ENCODE measurements at places on chromosomes 16 and 17. TPM values are rescaled to one million over a fixed set of nuclear protein-coding genes. Genes with fewer than 3 reads are reported as not detected.

SMIM5 gene
- 13.6 TPM for total RNA-seq

PIGW gene
- total RNA-seq: 6.5 TPM

C16orf96 gene
- 0.81 TPM for total RNA-seq

MT1A gene
- total RNA-seq: 7.1 TPM

DNA sequence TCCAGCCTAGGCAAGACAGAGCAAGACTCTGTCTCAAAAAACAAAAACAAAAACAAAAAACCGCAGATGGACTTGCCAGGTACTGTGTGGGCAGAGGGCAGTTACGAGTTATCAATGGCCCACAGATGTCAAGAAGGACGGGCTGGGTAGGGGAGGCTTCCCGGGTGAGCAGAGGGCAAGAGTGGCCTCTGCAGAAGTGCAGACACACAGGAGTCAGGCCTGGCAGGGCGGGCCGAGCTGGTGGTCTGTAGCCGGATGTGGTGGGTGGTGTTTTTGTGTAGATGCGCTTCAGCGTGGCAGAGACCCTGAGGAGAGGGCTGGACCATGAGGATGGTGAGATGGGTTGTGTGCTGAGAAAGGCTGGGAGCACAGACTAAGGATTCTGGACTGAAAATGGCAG, 44.9 kb upstream of the KDM6B start:
- no peaks in the 10 kb centered on the region for H3K36me3 ChIP-seq
- H3K27me3 ChIP-seq: no peaks in the 10 kb centered on the region
- H3K4me1 ChIP-seq: no peaks in the 10 kb centered on the region

GRCh38 chr16:27617665-27618064, 67.7 kb downstream of the KATNIP start:
- H3K36me3 ChIP-seq: no peaks in the 10 kb centered on the region
- H3K27ac ChIP-seq: peak overlapping the region; percentile 94
- DNase-seq: peak; percentile 86
- no peaks in the 10 kb centered on the region for H3K27me3 ChIP-seq
- peaks cover 61% of the 10 kb centered on the region for H3K4me1 ChIP-seq

GRCh38 chr16:70696952-70697593, 11.2 kb upstream of the MTSS2 start:
- peaks cover 66% of the 10 kb centered on the region for H3K4me1 ChIP-seq
- H3K27ac ChIP-seq: no peak overlapping the region
- no peaks in the 10 kb centered on the region for H3K27me3 ChIP-seq
- H3K4me3 ChIP-seq: no peak overlapping the region
- no peaks in the 10 kb centered on the region for H3K36me3 ChIP-seq

GRCh38 chr16:19703172-19703889, 14.7 kb downstream of the KNOP1 start:
- peaks cover 27% of the 10 kb centered on the region for H3K4me1 ChIP-seq
- H3K27me3 ChIP-seq: no peaks in the 10 kb centered on the region
- H3K27ac ChIP-seq: no peak overlapping the region
- peaks cover 10% of the 10 kb centered on the region for H3K36me3 ChIP-seq

GRCh38 chr17:10198509-10199249, at the start of gene GAS7:
Gene GAS7 (minus strand): TSS chr17:10198606.
- no peaks in the 10 kb centered on the region for H3K36me3 ChIP-seq
- no peak within 1 kb of the TSS for H3K27ac ChIP-seq
- no peak for DNase-seq
- H3K4me3 ChIP-seq: peak within 1 kb of the TSS; percentile 44

- no peaks in the 10 kb centered on the region for H3K27me3 ChIP-seq
- no peaks in the 10 kb centered on the region for H3K36me3 ChIP-seq
- no peak overlapping the region for H3K27ac ChIP-seq
- no peak for DNase-seq
Measured at GRCh38 chr17:50311112-50311460, 34.8 kb upstream of the XYLT2 start.

- no peak overlapping the region for H3K4me3 ChIP-seq
- H3K27me3 ChIP-seq: no peaks in the 10 kb centered on the region
- H3K27ac ChIP-seq: no peak overlapping the region
- H3K4me1 ChIP-seq: peaks cover 9% of the 10 kb centered on the region
- no peak for DNase-seq
Measured at GRCh38 chr17:39950871-39951348, 11.9 kb upstream of the GSDMA start.

DNA sequence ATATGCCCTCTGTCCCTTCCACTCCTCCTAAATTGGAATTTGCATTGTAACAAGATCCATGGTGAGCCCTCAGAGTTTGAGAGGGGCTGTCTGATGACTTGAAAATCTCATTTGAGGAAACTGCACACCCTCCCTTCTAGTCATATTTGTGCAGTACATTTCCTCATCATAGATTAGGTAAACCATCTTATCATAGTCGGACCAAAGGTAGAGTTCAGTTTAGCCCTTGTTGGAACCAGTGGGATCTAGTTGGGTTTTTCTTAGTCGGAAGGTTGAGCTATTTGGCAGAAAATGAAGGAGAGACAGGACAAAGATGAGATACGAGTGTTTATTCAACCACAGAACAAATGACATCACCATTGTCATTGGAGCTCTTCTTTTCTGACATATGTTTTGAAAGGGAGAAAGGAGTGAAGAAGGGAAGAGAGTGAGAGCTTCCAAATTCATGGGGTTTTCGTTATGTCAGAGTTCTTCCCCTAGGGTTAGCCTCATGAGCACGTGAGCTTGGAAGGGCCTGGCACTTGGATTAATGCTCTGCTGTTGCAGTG, 15.8 kb upstream of the KRT20 start:
- H3K27me3 ChIP-seq: no peaks in the 10 kb centered on the region
- H3K36me3 ChIP-seq: no peaks in the 10 kb centered on the region
- DNase-seq: no peak
- no peak overlapping the region for H3K27ac ChIP-seq
- H3K4me3 ChIP-seq: no peak overlapping the region

DNA sequence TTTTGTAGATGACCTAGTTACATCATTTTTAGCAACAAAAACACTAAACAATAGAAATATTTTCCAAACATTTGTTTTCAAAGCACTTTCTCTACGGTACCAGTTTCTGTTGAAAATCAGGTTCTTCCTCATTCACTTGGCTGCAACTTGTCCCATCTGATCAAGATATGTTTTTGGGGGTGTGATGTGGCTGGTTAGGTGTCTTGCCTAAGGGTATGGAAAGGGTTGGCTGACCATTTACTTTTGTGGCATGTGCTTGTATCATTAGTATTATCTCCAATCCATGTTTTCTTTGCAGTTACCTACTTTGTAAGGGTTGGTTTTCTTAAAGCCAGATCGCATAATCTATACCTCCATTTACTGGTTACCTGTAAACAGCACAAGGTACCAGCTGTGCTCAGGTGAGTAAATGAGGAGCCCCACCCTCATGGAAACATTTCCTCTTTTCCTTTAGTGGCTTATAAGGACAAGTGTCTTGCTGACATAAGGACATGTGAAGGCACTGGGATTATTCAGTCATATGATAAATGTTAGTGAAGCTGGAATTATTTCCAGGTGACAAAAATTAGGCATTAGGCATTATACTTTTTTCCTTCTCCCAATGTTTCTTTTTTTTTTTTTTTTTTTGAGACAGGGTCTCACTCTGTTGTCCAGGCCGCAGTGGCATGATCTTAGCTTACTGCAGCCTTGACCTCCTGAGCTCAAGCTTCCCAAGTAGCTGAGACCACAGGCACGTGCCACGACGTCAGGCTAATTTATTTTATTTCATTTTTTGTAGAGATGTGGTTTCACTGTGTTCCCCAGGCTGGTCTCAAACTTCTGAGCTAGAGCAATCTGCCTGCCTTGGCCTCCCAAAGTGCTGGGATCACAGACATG, 162.0 kb downstream of the CCDC182 start:
- H3K27ac ChIP-seq: no peak overlapping the region
- H3K4me3 ChIP-seq: no peak overlapping the region
- H3K4me1 ChIP-seq: peaks cover 3% of the 10 kb centered on the region
- no peaks in the 10 kb centered on the region for H3K27me3 ChIP-seq

- H3K36me3 ChIP-seq: no peaks in the 10 kb centered on the region
- H3K27me3 ChIP-seq: no peaks in the 10 kb centered on the region
- H3K4me1 ChIP-seq: no peaks in the 10 kb centered on the region
- H3K4me3 ChIP-seq: no peak overlapping the region
- DNase-seq: no peak
Measured at GRCh38 chr17:10031127-10031526, 126.1 kb upstream of the RCVRN start.

- no peak for DNase-seq
- no peak overlapping the region for H3K27ac ChIP-seq
- no peaks in the 10 kb centered on the region for H3K36me3 ChIP-seq
- H3K4me1 ChIP-seq: peaks cover 50% of the 10 kb centered on the region
- H3K27me3 ChIP-seq: no peaks in the 10 kb centered on the region
- no peak overlapping the region for H3K4me3 ChIP-seq
Measured at GRCh38 chr17:76142585-76143041, 1.6 kb upstream of the FOXJ1 start.

DNA sequence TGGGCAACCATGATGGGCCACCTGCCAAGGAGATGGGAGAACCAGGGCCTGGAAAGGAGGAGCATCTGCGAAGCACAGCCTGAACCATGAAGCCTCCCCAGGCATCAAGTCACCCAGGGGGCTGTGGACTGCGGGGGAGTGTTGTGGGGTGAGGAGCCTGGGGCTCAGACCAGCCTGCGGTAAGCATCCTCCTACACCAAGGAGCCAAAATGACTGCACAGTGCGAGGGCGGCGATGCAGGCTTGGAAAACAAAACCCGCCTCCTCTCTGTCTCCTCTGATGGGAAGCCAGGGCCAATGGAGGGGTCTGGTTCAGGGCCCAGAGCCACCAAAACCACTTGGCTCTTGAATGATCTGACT, 18.1 kb upstream of the MAF start:
- H3K27ac ChIP-seq: no peak overlapping the region
- H3K27me3 ChIP-seq: no peaks in the 10 kb centered on the region
- no peaks in the 10 kb centered on the region for H3K4me1 ChIP-seq
- H3K4me3 ChIP-seq: no peak overlapping the region
- H3K36me3 ChIP-seq: no peaks in the 10 kb centered on the region

DNA sequence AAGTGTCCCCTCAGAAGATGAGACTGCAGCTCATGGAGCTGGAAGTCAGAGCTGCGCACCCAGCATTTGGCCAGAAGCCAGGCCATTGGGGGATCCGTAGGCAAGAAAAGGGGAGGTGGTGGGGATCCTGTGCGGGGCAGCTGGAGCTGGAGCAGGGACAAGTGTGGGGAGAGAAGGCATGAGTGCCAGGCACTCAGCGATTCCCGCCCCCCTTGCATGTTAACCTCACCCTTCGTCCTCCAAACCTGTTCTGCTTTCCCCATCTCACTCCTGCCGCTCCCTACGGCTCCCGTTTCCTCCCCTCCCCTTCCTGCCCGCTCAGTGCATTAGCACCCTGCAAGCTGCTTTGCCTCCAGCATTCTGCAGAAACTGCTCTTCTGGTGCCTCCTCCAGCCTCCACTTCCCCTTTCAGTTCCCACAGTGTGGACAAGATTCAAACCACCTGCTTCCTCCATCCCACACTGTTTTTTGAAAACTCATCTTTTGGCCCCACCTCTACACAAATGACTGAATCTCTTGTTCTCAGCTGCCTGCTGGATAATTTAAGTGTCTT, 5.6 kb downstream of the ALOX15 start:
- H3K27ac ChIP-seq: no peak overlapping the region
- no peaks in the 10 kb centered on the region for H3K4me1 ChIP-seq
- H3K36me3 ChIP-seq: no peaks in the 10 kb centered on the region
- DNase-seq: no peak
- H3K27me3 ChIP-seq: no peaks in the 10 kb centered on the region

- no peak overlapping the region for H3K4me3 ChIP-seq
- no peak overlapping the region for H3K27ac ChIP-seq
- no peaks in the 10 kb centered on the region for H3K27me3 ChIP-seq
- H3K36me3 ChIP-seq: no peaks in the 10 kb centered on the region
- H3K4me1 ChIP-seq: peaks cover 6% of the 10 kb centered on the region
Measured at GRCh38 chr17:61073131-61073530, 326.5 kb upstream of the TBX2 start.

DNA sequence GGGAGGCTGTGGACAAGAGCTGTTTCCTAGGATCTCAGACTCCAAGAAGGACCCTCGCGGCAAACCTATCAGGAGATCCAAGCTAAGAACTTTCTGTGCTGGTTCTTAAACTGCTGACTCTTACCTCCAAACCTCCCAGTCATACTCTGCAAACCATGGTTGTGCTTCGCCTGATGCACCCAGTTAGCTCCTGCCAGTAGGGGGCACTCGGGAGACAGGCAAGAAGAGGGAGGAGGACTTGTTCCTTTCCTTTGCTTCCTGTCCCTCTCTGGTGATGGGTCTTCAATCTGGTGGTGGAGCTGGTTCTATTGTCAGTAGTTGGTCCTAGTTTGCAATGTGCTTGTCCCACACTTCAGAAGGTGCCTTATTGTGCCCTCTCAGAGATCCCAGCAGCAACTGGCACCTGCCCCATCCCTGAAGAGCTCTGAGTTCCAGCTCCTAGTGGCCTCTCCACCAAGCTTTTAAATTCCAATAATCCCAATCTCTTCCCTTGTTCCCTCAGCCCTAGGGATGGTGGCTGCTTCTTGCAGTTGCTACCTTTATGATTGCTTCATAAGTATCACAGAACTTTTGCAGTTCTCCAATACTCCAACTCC, 113.5 kb upstream of the RPL38 start:
- no peaks in the 10 kb centered on the region for H3K4me1 ChIP-seq
- no peaks in the 10 kb centered on the region for H3K27me3 ChIP-seq
- no peak overlapping the region for H3K4me3 ChIP-seq
- DNase-seq: peak; percentile 29
- H3K36me3 ChIP-seq: no peaks in the 10 kb centered on the region

DNA sequence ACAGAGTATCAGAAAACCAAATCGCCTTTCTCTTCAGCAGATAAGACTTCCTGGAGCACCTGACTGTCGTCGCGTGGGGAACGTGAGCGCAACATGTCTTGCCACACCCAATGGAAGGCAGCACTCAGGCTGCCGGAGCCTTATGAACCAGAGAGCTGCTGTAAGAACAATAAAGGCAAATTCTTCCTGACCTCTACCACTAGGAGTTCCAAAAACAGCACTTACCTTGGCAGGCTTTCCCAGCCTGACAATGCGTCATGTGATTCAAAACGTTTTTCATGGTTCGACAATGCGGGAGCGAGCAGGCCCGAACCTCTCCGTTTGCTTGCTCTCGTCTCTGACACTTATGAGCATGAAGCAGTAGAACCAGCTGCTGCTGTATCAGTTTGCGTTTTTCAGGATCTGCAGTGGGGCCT, 75.8 kb upstream of the TRAP1 start:
- no peak overlapping the region for H3K27ac ChIP-seq
- no peak overlapping the region for H3K4me3 ChIP-seq
- H3K36me3 ChIP-seq: peaks cover 27% of the 10 kb centered on the region
- no peaks in the 10 kb centered on the region for H3K27me3 ChIP-seq
- H3K4me1 ChIP-seq: peaks cover 30% of the 10 kb centered on the region

- peaks cover 34% of the 10 kb centered on the region for H3K4me1 ChIP-seq
- H3K36me3 ChIP-seq: no peaks in the 10 kb centered on the region
- H3K27ac ChIP-seq: no peak overlapping the region
- DNase-seq: no peak
Measured at GRCh38 chr16:54931120-54932014, 702 bp downstream of the IRX5 start.
